T-helper 2 cell treated with Interferon-gamma antibody and Interleukin-4, amounts not matched to agents 5 μg/mL and 100 μg/mL, for 36 hours (primary cell): ENCODE measurements at places on chromosomes 6 and 20.

DNA sequence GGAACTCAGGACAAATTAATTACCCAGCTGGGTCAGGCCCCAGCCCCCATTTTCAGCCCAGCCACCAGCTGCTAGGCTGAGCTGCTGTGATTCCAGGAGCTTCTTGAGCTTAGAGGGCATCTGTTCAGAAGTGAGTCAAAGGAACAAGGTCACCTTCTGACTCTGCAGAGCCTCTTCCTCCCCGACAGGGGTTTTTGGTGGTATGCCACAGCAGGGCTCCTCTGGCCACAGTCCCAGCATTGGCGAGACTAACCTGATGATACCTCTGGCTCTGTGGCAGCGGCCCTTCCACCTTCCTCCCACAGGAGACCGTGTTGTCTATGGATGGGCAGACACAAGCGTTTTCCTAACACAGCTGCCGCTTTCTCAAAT lies 39.7 kb downstream of the ZC3H12D start:
- no peak for DNase-seq

- DNase-seq = no peak
Observed at GRCh38 chr6:143605906-143606521, 71.8 kb upstream of the PHACTR2 start.

- DNase-seq = no peak
Observed at GRCh38 chr6:170292407-170293158, 1.7 kb upstream of the DLL1 start.

- no peak for DNase-seq
Observed at GRCh38 chr6:99629293-99629692, 22.7 kb downstream of the PRDM13 start.

DNA sequence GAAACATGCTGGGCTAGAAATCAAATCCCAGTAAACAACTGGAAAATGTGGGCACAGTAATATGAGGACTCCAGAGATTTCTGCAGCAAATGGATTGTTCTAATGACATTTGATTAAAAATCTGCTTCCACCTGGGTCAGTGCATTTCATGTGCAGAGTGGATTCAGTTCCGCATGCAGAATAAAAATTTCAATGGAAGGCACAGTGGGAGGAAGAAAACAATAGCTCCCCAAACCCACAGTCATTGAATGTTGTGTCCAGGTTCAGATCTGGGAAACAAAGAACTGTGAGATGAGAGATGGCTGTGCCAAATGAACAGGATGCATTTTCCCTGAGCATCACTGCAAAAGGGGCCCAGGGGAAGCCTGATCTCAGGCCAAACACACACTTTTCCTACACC lies 403.1 kb downstream of the BTBD9 start:
- no peak for DNase-seq
